Bronchial smooth muscle cell (primary cell): ENCODE measurements at places on chromosomes 3 and 15. TPM values are rescaled to one million over a fixed set of nuclear protein-coding genes. Genes with fewer than 3 reads are reported as not detected.

The NTRK3 gene
- not detected in 2 replicates for total RNA-seq

The IQCF5 gene
- total RNA-seq: not detected in 2 replicates

The SEMA6D gene
- 4.9 and 9.5 TPM in 2 replicates for total RNA-seq

The VGLL4 gene
- total RNA-seq: 35.5 and 39.2 TPM in 2 replicates

The PGBD4 gene
- total RNA-seq: 1.8 and 1.9 TPM in 2 replicates

The SPINT1 gene
- 0.09 and 0.32 TPM in 2 replicates for total RNA-seq
